ENCODE measurements at places on chromosomes 4 and X.

GRCh38 chrX:96989830-96990571, 106.3 kb downstream of the RPA4 start:
- no peak for DNase-seq

- no peak for DNase-seq
Measured at GRCh38 chr4:94519925-94520789, 68.4 kb downstream of the PDLIM5 start.

GRCh38 chr4:81627590-81627989, 155.9 kb upstream of the RASGEF1B start:
- DNase-seq: no peak

- DNase-seq: peak; percentile 39
Measured at GRCh38 chrX:72088761-72089160, 43.0 kb downstream of the RTL5 start.

- DNase-seq: no peak
Measured at GRCh38 chr4:47274901-47275300, 188.6 kb downstream of the COMMD8 start.

DNA sequence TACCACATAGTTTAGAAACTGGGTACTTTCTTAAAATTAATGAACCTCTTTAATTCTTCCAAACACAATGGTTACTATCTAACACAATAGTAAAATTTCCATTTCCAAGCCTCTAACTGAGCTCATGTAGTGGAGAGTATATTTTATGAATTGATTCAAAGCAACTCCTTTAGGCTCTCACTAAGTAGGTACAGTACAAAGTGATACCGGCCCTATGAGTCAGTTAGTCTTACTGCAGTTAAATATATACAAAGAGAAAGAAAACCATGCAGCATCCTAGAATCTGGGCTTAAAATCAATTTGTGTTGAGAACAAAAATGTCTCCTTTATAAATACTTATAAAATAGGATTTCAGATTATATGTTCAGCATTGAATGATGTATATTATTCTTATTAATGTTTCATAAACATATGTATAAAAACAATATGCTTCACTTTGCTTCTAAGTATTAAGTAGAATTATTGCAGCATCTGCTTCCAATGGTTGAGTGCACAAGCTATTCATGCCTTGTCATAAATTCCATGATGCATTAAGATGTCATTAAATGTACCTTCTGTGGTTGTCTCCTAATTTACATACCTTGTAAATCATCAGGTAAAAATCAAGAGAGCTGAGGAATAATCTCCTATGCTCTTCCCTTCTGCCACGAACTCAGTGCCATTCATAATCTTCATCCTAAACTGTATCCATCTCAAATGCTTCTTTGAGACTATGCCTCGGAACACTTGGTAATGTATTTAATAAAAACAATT, 1037.8 kb downstream of the STPG2 start:
- no peak for DNase-seq

DNA sequence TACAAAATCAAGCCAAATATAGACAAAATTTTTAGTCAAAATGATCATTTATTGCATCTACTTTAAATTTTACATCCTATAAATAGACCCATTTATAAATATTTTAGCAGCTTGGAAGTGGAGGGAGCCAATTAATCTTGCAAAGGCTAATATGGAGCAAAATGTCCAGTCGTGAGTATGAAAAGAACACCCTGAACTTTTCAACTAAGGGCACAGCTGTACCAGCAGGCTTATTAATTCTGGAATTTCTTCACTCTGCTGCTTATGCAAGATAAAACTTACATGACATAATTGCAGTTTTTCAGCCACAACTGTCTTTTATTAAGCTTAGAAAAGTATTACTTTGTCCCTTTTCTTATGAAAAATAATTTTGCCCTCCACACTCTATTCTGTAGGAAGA, 22.9 kb upstream of the USP53 start:
- no peak for DNase-seq

GRCh38 chr4:184446132-184446658, 28.2 kb downstream of the IRF2 start:
- DNase-seq: no peak

- no peak for DNase-seq
Measured at GRCh38 chrX:87098477-87098876, 419.1 kb upstream of the KLHL4 start.

- no peak for DNase-seq
Measured at GRCh38 chr4:189765301-189765700, 175.4 kb upstream of the FRG1 start.

DNA sequence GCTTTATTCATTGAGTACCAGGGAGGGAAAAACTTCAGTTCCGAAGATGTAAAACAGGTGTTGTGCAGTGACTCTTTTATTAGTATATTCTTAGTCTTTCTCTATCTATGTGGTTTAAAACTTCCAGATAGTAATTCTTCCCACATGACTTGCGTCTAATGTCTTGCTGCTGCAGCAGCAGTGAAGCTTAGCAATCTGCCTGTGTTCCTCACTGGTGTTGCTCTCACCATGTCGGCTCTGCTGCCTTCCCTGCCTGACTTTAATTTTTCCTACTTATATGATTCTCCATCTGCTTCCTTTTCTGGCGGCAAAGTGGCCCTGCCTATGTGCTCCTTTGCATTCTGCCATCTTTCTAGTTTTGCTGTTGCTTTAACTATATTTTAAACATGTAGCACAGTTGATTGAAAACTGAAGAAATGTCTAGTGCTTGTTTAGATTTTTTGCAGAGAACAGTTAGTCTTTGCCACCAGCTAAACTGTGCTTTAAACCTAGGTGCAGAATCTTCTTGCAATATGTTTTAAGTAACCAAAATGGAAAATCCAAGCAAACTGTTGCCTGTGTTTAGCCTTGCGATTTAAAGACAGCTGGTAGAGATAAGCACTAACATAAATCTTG, 1934.2 kb upstream of the IGFBP7 start:
- peak; percentile 2 for DNase-seq

- no peak for DNase-seq
Measured at GRCh38 chr4:59122626-59123025, 2012.4 kb upstream of the IGFBP7 start.

GRCh38 chr4:36854554-36854953, 390.0 kb upstream of the NWD2 start:
- no peak for DNase-seq

GRCh38 chr4:178745203-178745602, 1303.0 kb upstream of the AGA start:
- no peak for DNase-seq

GRCh38 chr4:108334031-108334430, 165.3 kb upstream of the LEF1 start:
- no peak for DNase-seq

DNA sequence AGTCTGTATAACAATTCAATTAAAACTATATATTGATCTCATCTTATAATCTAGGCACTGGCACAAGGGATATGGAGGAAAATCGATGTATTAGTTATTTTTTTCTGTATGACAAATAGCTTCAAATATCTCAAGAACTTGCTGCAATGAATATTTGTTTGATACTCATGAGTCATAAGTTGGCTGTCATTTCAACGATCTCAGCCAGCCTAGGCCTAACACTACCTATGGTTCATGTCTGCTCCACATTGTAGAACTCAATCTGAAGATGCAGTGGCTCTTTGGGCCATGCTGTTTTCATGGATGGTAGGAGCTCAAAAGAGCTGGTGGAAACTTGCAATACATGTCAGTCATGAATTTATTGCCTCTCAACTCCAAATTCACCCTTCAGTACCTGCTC, 44.7 kb downstream of the MAGEB17 start:
- DNase-seq: no peak

- no peak for DNase-seq
Measured at GRCh38 chr4:111228874-111229273, 606.0 kb upstream of the PITX2 start.

DNA sequence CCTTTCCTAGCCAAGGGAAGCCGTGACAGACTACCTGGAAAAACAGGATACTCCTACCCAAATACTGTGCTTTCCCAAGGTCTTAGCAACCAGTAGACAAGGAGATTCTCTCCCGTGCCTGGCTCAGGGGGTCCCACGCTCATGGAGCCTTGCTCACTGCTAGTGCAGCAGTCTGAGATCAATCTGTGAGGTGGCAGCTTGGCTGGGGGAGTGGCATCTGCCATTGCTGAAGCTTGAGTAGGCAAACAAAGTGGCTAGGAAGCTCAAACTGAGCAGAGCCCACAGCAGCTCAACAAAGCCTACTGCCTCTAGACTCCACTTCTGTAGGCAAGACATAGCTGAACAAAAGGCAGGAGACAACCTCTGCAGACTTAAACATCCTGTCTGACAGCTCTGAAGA, 177.1 kb downstream of the PARM1 start:
- DNase-seq: no peak

DNA sequence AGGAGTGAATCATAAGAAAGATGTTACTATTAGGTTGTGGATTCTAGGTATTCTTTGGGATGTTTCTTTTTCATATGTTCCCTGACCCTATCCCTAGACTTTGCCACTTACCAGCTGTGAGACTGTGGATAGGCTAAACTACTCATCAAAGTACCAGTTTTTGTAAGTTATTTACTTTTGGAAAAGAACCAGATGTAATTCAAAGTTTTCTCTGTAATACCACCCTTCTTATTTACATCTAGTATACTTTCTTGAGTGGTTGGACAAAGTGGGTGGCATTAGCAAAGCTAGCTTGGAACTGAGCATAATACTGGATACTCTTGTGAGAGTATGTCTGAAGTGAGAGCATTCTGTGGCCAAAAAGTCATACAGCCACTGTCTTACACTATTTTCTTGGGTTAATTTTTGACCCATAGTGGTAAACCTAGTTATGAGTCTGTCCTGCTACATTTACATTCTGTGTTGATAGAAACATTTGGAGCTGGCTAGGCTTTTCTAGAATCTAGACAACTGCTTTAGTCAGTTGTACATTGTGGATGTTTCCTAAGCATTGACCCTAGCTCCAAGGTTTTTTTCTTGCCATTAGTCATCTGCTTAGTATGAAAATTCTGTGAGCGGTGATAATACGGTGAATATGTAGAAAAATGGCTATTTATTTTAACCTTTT, 41.7 kb downstream of the KDM6A start:
- no peak for DNase-seq

DNA sequence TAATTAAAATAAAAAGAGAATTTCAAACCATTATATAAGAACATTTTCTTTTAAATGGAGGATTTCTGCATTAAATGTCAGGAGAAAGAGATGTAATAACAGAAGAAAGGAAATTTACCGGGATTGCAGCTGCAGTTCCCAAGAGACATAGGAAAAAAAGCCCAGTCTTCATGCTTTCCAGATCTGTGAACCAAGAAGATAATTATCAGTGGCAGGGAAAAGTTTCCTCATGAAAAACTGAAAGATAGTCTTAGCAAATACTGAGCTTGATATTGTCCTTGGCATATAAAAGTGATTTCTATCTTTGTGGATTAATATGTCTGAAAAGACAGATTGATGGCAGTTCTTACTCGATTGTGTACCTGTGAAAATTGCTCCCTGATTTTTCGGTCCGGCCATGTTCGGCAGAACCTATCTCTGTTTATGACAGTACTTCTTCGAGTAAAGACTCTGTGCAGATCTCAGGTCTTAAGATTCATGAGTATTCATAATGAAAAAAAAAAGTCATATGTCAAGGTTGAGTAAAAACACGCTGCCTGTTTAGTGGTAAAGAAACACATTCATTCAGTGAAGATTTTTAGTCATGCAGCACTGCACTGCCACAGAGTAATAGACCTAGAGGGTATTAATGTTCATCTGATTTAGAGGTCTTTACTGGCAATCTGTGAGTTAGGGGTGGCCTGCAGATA, 29.6 kb downstream of the SPARCL1 start:
- no peak for DNase-seq
